HS-5 (cell line): ENCODE measurements at places on chromosomes 3 and 15.

GRCh38 chr3:129605203-129605921 lies 1.1 kb downstream of the PLXND1 start:
- no peak for DNase-seq

DNA sequence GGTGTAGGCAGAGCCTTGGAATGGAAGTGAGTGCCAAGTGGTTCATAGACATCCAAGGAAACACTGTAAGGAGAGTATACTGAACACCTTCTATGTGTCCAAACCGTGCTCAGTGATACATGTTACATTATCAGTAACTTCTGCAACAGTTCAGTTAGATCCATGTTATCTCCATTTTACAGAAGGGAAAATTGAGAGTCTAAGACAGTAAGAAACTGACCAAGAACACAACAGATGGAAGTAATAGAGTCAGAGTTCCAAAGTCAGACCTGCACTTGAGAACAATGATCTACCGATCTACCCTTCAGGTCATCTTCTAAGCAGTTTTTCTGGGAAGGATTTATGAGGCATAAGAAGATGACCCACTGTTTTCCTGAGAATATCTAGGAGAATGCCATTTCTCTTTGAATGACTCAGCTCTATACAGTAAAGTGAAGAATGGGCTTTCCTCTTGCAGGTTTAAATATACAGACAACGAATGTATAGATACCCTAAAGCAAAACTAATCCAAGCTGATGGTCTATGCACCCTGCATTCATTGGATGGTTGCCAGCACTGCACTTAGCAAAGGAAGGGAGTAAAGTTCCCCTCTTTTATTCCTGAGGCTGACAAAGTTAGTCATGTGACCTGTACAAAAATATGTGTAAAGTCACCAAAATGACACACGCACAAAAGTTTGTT lies 604.1 kb upstream of the MDFIC2 start:
- no peak for DNase-seq

- no peak for DNase-seq
These were observed 3.4 kb upstream of the CPOX start for GRCh38 chr3:98596541-98597500.

DNA sequence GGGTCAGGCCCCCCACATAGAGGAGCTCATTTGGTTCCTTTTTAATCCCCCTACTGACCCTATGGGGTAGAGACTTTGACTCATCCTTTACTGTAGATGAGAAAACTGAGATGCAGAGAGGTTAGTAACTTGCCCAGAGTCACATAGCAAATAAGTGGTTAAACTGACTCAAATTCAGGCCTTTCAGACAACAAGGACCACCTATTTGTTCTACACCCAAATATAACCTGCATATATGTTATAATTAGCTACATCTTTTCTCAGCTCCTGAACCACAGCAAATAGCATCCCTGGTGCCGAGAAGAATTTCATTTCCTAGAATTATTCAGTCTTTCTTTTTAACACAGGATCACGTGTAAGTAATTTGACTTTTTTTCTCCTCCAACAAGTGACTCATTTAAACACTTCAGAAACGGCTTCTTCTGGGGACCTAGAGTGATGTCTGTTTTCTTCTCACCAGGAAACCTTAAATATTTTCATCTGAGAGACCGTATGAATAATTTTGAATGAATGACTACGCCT lies 57.4 kb downstream of the MGLL start:
- peak; percentile 54 for DNase-seq

DNA sequence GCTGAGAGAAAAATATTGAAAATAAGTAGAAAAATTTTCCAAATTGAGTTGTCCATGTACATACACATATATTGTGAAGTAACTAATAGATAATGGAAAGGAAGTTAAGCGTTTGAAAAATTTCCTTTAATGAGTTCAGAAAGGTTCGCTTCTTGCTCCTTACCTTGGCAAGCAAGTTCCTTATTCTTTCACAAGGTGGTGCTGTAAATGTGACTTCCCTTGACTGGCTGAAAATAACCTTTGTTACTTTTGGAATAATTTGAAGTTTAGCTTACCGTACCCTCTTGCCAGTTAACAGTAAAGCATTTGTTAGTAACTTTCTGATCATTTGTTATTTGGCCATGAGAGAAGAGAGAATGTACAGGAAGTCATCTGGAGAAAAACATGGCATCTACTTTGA lies 41.6 kb downstream of the PYDC2 start:
- no peak for DNase-seq

DNA sequence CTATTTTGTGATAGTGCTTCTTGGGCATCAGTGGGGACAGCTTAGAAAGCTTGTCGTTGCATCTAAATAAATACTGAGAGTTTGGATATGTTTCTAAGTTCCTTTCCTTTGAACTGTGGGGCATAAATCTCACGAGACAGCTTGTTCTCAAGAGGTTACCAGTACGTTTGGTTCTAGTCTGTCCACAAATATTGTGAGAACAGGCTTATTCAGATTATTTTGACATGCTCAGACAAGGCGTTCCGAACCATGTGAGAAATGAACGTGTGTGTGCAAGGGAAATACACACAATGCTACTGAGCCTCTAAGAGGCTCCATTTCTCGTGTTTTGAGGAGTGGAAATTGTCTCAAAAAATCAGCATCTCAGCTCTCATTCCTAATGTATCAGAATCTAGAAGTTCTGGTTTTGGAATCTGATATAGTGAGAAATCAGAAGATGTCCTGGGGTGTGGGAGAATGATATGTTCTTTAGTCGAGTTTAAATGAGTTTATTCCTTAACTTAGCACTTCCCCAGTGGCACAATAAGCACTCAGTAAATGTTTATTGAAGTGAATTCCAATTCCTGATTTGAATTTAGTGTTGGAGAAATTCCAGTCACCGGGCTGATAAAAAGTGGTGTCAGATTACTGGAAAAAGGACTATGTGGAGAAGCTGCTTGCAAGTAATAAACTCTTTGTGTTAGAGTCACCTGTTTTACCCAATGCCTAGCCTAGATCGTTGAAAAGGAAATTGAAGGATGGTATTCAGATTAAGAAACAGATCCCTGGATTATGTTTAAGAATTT lies 481.5 kb downstream of the LPP start:
- no peak for DNase-seq

GRCh38 chr15:64443747-64444621 lies 16.4 kb upstream of the ZNF609 start:
- peak; percentile 80 for DNase-seq

DNA sequence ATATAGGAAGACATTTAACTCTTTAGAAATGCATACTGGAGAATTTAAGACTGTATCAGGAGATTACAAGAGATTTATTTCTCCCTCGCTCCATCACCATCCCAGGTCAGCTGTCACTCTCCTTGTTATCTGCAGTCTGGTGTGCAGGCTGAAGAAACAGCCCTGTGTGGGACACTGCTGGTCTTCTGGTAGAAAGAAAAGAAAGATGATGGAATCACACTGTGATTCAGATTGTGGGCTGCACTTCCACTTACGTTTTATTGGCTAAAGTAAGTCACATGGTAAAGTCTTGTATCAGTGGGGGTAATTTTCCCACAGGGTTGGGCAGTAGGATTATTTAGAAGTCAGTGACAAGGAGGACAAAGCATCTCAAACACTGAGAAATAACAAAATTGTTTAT lies 18.1 kb upstream of the ATP1B3 start:
- no peak for DNase-seq

GRCh38 chr15:66657185-66658020 lies 44.6 kb upstream of the SMAD6 start:
- no peak for DNase-seq

GRCh38 chr3:190746986-190747385 lies 115.5 kb downstream of the GMNC start:
- DNase-seq, result no peak

DNA sequence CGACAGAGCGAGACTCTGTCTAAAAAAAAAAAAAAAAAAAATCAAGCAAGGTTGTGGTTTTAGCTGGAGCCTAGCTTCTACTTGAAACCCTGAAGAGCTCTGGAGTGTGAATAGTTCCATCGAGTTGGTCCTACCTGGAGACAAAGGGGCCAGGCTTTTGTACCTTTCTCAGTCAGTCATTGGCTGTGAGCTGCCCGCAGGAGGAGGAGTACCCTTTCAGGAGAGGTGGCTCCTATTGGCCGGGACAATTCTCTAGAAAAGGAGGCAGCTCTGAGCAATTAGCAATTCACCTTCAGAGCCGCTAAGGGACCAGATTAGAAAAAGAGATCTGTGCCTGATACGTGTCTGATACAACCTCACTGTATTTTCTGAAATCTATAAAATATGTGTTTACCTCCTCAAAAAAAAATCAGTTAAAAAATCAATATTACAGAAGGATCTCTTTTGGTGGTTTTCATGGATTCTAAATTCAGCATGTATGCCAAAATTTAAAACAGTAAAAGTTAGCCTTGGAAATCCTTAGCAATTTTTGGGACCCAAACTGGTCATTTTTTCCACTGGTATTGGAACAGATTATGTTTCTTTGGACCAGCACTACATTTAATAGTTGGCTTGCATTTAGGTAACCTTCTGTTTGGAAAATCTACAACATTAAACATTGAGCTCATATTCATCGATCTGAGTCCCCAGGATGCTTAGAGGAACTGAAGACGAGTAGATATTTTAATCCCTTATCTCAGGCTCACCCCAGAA lies 29.7 kb upstream of the PDCD6IP start:
- no peak for DNase-seq

DNA sequence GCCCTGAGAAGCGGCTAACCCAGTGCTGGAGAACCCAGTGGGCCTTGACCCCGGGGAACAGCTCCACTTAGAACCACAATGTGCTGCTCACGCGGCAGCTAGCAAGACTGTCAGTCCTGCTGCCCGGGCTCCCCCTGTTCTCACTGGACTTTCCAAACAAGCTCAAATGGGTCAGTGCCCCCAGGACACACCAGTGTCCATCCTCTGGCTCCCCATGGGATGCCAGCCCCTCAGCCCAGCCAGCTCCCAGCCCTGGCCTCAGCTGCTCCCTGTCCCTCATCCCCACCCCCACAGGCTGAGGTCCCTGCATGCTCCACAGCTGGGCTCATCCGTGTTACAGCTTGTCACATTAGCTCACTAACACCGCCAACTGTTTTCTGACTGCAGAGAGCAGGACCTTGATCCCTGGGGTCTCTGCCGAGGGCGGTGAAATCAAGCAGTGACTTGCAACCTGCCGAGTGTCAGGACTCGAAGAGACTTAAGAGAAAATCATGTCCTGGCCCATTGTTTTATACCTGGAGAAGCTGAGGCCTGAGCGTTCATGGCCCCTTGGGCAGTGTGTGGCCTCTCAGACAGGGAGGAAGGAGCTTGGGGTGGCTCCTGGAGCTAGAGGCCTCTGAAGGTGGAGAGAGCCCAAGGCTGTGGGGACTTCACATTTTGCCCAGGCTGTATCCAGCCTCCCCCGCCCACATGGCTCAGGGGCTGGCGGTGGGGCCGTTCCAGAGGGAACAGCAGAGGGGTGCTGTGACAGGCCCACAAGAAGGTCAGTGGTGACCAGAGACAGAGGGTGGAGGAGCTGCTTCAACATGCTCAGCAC lies 157.5 kb downstream of the MEGF11 start:
- DNase-seq, result no peak

GRCh38 chr3:154690413-154690812 lies 260.4 kb upstream of the GPR149 start:
- DNase-seq, result no peak
